ENCODE measurements at places on chromosomes 1 and 21. TPM values are rescaled to one million over a fixed set of nuclear protein-coding genes. Genes with fewer than 3 reads are reported as not detected.
A peak's percentile ranks its signal among the peaks of the same experiment; 100 is the strongest.

DNA sequence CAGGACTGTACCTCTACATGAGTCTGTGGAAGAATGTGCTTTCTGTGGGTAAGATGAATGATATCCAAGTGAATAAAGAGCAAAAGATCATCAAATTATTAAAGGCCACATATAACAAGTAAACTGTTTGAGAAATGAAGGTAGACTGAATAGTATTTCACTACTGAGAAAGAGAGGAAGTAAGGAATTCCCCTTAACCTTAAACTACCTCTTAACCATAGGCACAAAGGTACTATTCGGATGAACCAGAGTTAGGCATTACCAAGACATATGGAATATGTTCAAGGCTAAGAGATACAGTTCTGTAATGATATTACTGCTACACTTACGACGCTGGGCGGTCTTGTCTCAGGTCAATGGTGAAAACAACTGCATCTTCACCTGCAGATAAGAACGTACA is 25.5 kb downstream of the DCAF8 start:
- no peak for DNase-seq

GRCh38 chr1:54396261-54396933 is 9.8 kb downstream of the SSBP3 start:
- no peak for DNase-seq

DNA sequence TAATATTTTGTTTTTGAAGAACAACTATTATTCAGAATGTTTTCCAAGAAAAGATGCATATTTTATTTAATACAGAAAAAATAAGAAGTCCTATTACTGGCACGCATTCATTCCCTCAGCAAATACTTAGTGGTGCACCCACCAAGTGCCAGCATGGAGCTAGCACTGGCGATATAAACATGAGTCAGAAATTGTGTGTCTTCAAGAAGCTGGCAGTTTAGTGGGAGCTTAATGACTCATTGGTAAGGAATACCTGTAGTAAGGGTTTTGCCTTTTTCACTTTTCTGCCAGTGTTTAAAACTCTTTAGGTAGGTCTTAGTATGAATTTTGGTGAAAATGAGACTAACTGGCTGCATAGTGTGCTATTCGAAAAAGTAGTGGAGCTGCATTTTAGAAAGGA is 6.3 kb downstream of the MAGI3 start:
- DNase-seq = peak; percentile 68

- no peak for DNase-seq
Measured at GRCh38 chr1:41592451-41593125, 108.1 kb upstream of the EDN2 start.

- peak; percentile 9 for DNase-seq
Measured at GRCh38 chr1:31670593-31670964, 25.9 kb upstream of the PEF1 start.

- peak; percentile 42 for DNase-seq
Measured at GRCh38 chr1:115669886-115670285, 28.1 kb downstream of the VANGL1 start.

- DNase-seq = no peak
Measured at GRCh38 chr1:29592731-29593130, 356.4 kb downstream of the PTPRU start.

DNA sequence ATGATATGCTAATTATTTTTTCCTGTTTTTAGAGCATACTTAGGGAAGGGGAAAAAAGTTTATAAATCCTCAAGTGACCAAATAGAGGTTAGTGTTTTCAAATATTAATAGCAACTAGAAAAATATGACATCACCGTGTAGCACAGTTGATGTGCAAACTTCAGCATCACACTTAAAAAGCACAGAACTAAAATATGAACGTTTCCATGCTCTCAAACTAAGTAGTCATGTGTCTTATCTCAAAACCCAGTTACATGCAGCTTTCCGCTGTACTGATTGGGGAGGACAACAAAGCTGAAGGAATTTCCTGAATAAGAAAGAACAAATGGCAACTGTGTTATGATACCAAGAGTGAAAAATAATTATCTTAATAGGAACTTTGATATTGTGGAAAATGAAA is 903.7 kb downstream of the ADGRL2 start:
- DNase-seq = no peak

DNA sequence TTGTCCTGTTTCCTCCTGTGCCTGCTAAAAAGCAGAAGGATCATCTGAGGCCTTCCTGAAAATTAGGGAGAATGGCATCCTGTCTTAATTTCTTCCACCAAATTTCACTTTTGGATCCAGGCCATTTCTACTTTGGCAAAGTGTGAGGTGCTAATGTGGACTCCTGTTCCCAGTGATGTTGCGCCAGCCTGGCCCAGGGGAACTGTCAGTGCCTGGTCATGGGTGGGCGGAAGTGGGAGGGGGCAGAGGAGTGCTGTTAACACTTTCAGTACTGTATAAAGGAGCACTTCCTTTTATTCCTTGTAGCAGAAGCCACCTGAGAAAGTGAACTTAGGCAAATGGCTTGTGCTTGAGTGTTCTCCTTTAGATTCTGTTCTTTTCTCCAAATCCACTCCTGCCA is 19.9 kb downstream of the ELAPOR1 start:
- no peak for DNase-seq

- DNase-seq = no peak
Measured at GRCh38 chr1:181538836-181539235, 55.5 kb downstream of the CACNA1E start.

GRCh38 chr1:69475021-69475420 is 92.7 kb upstream of the LRRC7 start:
- peak; percentile 6 for DNase-seq

- DNase-seq = peak; percentile 46
Measured at GRCh38 chr1:21149430-21149854, 27.3 kb downstream of the EIF4G3 start.

DNA sequence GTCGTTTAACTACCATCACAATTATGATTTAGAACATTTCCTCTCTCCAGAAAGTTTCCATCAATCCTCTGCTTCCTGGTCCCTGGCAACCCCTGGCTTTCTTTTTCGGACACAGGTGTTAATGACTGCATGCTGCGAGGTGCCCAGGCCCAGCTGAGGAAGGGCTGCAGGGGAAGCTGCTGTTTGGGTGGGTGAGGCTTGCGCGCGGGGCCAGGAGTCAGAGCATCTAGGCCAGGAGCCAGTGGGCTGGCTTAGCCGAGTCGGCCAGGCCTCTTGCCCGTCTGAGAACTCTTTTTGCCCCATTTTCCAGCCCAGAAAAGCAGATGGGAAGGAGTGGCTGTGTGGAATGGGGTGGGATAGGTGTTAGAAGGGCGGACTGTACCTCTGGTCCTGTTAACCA is 51.5 kb downstream of the NAV1 start:
- no peak for DNase-seq

ENAH gene
- 93.7 TPM for total RNA-seq

CR1L gene
- not detected for total RNA-seq

S100A6 gene
- total RNA-seq = 4,042 TPM

KRTAP13-2 gene
- total RNA-seq = not detected

LEPR gene
- 10.0 TPM for total RNA-seq

SAMD11 gene
- 3.8 TPM for total RNA-seq

Measured in fibroblast of lung (primary cell).